ENCODE measurements at places on chromosomes 7 and 10.

GRCh38 chr10:31280972-31281371, 38.0 kb upstream of the ZEB1 start:
- no peaks in the 10 kb centered on the region for H3K27me3 ChIP-seq
- DNase-seq = no peak
- no peak overlapping the region for H3K27ac ChIP-seq
- H3K4me1 ChIP-seq = no peaks in the 10 kb centered on the region
- H3K36me3 ChIP-seq = no peaks in the 10 kb centered on the region
- H3K4me3 ChIP-seq = no peak overlapping the region

DNA sequence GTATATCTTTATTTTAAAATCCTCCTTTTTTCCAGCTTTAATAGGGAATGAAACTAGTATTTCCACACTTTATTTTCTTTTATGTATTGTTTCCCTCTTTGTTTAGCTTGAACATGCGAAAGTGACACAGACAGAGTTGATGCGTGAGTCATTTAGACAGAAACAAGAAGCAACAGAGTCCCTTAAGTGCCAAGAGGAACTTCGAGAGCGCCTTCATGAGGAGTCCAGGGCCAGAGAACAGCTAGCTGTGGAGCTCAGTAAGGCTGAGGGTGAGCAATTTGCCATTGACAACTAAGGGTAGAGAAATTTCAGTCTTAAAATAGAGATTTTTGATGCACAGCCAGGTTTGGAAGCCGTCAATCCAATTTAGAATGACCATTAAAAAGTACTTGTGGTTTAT, 73.1 kb downstream of the CYP51A1 start:
- no peak overlapping the region for H3K4me3 ChIP-seq
- H3K4me1 ChIP-seq = no peaks in the 10 kb centered on the region
- no peaks in the 10 kb centered on the region for H3K36me3 ChIP-seq

GRCh38 chr10:49622426-49623425, 8.9 kb downstream of the CHAT start:
- H3K4me1 ChIP-seq = no peaks in the 10 kb centered on the region
- H3K4me3 ChIP-seq = no peak overlapping the region
- peaks cover 74% of the 10 kb centered on the region for H3K27me3 ChIP-seq
- H3K27ac ChIP-seq = no peak overlapping the region
- no peaks in the 10 kb centered on the region for H3K36me3 ChIP-seq

DNA sequence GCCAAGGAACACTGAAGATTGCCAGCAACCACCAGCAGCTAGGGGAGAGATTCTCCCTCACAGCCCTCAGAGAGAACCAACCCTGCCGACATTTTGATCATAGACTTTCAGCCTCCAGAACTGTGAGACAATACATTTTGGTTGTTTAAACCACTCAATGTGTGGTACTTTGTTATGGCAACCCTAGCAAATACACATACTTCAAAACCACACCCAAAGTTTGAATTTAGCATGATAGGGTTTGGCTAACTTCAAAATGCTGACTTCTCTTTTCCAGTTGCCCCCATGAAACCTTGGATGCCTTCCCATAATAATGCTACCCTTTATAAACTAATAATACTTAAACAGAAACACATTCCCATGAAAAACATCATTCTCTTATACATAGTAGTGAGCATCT, 149.8 kb downstream of the DGKI start:
- H3K36me3 ChIP-seq = no peaks in the 10 kb centered on the region
- no peak overlapping the region for H3K27ac ChIP-seq
- H3K27me3 ChIP-seq = no peaks in the 10 kb centered on the region
- H3K4me1 ChIP-seq = no peaks in the 10 kb centered on the region

DNA sequence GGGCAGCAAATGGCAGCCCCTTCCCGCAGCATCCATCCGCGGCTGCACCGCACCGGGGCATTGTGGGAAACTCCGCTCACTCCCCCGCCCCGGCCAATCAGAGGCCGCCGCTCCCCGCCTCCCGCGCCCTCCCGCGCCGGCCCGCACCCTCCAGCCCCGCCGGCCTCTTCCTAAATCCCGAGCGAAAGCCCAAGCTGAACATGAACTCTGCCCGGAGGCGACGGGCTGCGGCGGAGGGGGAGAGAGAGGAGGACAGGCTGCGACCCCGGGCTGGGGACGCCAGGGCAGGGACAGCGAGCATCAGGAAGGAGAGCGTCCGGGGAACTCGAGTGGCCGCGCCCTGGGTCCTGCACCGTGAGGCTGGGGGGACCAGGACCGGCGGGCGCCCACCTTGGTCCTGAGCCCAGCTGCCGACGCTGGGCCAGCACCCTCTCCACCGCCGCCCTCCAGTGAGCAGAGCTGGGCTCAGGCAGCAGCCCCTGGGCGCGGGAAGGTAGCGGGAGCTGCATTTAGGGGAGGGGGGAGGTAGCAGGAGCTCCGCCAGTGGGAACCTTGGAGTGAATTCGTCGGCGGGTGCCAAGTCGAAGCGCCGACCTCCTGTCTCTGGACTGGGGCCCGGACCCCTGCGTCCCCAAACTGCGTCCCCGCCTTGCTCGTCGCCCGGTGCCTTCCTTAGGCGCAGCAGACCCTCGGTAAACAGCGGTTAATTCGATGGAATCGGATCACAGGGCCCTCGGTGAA, at the start of gene DGKI:
Gene DGKI, minus strand, starts transcription at position 148 of the 741 bp plus-strand sequence.
- H3K27ac ChIP-seq = no peak within 1 kb of the TSS
- no peak for DNase-seq
- H3K27me3 ChIP-seq = peaks cover 58% of the 10 kb centered on the region
- no peaks in the 10 kb centered on the region for H3K36me3 ChIP-seq

DNA sequence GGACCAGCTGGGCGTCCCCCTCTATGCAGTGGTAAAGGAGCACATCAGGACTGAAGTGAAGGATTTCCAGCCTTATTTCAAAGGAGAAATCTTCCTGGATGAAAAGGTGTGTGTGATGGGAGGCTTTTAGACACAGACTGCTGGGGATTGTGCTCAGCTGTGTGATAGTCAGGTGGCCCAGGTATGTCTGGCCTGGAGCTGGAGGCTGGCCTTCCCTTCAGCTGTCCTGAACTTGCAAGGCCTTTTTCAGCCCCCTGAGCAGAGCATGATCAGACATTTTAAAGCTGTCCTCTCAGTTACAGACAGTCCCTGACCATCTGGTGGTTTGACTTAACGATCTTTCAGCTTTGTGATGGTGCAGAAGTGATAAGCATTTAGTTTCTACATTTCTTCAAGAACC, 17.6 kb downstream of the PRXL2A start:
- no peak overlapping the region for H3K4me3 ChIP-seq
- DNase-seq = no peak
- no peaks in the 10 kb centered on the region for H3K27me3 ChIP-seq
- peaks cover 11% of the 10 kb centered on the region for H3K36me3 ChIP-seq

GRCh38 chr7:50155755-50156154, 62.7 kb upstream of the ZPBP start:
- peaks cover 30% of the 10 kb centered on the region for H3K27me3 ChIP-seq
- no peaks in the 10 kb centered on the region for H3K36me3 ChIP-seq
- H3K27ac ChIP-seq = no peak overlapping the region
- no peak overlapping the region for H3K4me3 ChIP-seq
- no peak for DNase-seq

GRCh38 chr7:11212816-11213215, 239.1 kb downstream of the PHF14 start:
- no peaks in the 10 kb centered on the region for H3K27me3 ChIP-seq
- H3K4me3 ChIP-seq = no peak overlapping the region

GRCh38 chr10:96740141-96740540, 19.8 kb upstream of the PIK3AP1 start:
- H3K27me3 ChIP-seq = no peaks in the 10 kb centered on the region
- no peaks in the 10 kb centered on the region for H3K36me3 ChIP-seq
- no peak overlapping the region for H3K27ac ChIP-seq
- no peak for DNase-seq
- H3K4me3 ChIP-seq = no peak overlapping the region

DNA sequence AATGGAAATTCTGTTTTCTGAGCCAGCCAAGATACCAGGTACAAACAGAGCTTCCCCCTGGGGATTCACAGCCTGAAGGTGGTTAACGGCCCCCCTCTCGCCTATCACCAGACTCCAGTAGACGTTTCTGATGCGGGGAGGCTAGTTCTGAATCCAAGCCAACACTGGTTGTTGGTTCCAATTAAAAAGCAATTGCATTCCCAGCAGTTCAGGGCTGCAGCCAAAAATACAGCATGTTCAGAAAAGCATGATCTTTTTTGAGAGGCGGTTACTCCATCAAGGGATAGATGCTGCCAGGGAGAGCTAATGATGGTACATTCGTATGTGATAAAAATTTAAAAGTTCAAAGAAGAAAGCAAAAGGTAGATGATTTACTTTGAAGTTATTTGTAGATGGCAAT, 481.0 kb downstream of the GALNT17 start:
- no peaks in the 10 kb centered on the region for H3K27me3 ChIP-seq
- DNase-seq = no peak
- no peaks in the 10 kb centered on the region for H3K36me3 ChIP-seq
- H3K4me3 ChIP-seq = no peak overlapping the region
- no peaks in the 10 kb centered on the region for H3K4me1 ChIP-seq
- no peak overlapping the region for H3K27ac ChIP-seq

GRCh38 chr7:46385662-46386309, 464.7 kb upstream of the IGFBP3 start:
- peaks cover 28% of the 10 kb centered on the region for H3K4me1 ChIP-seq
- no peaks in the 10 kb centered on the region for H3K36me3 ChIP-seq
- no peak overlapping the region for H3K4me3 ChIP-seq

DNA sequence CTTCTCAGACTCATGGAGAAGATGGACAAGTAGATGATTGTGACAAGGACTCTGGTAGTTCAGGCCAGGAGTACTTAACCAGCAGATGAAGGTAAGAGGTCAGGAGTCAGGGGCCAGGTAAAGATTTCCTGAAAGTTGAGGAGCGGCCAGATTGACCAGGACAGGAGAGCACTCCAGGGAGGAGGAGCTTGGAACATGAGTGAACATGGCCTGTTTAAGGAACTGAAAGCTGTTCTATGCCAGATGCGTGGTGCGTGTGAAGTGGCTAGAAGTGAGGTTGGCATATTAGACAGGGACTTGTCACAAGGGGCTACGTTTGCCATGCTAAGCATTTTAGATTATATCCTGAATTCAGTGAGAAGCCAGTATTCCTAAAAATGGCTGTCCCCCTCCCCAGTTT, 157.2 kb downstream of the WNT2 start:
- no peak overlapping the region for H3K4me3 ChIP-seq
- no peaks in the 10 kb centered on the region for H3K27me3 ChIP-seq
- H3K27ac ChIP-seq = no peak overlapping the region
- H3K36me3 ChIP-seq = no peaks in the 10 kb centered on the region
- no peak for DNase-seq

GRCh38 chr10:93074597-93075368, 1.1 kb downstream of the CYP26A1 start:
- H3K4me3 ChIP-seq = peak overlapping the region; percentile 81
- H3K36me3 ChIP-seq = peaks cover 31% of the 10 kb centered on the region
- no peak overlapping the region for H3K27ac ChIP-seq
- DNase-seq = no peak
- H3K4me1 ChIP-seq = peaks cover under 1% of the 10 kb centered on the region

- no peak for DNase-seq
- no peaks in the 10 kb centered on the region for H3K4me1 ChIP-seq
- H3K36me3 ChIP-seq = peaks cover 7% of the 10 kb centered on the region
- H3K27me3 ChIP-seq = no peaks in the 10 kb centered on the region
- H3K27ac ChIP-seq = no peak overlapping the region
These were observed 7.3 kb downstream of the MMP21 start for GRCh38 chr10:125768219-125768855.

DNA sequence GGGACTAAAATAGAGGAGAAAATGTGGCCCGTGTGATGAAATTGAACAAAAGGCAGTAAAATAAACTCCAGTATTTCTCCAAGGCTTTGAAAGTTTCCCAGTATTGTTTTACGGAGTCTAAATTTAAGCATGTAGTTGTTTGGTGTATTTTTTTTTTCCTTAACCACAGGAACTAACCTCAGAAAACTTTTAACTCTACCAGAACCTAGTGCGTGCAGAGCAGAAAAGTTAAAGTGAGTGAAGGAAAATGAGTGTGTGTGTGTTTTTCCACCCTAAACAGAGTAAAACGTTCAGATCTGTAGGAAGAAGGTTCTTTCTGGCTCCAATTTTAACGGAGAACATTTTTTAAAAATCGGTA, 812 bp downstream of the PROSER2 start:
- peaks cover 55% of the 10 kb centered on the region for H3K4me1 ChIP-seq
- peak overlapping the region; percentile 53 for H3K27ac ChIP-seq
- H3K4me3 ChIP-seq = peak overlapping the region; percentile 83
- no peak for DNase-seq
- H3K36me3 ChIP-seq = peaks cover 35% of the 10 kb centered on the region
- H3K27me3 ChIP-seq = no peaks in the 10 kb centered on the region

- H3K27me3 ChIP-seq = no peaks in the 10 kb centered on the region
- H3K36me3 ChIP-seq = no peaks in the 10 kb centered on the region
- no peak for DNase-seq
- no peak overlapping the region for H3K27ac ChIP-seq
- H3K4me3 ChIP-seq = no peak overlapping the region
These were observed 319.0 kb upstream of the NPSR1 start for GRCh38 chr7:34338961-34339526.

GRCh38 chr10:98790817-98791216, 344.1 kb upstream of the HPS1 start:
- H3K4me3 ChIP-seq = no peak overlapping the region
- no peaks in the 10 kb centered on the region for H3K27me3 ChIP-seq
- no peak overlapping the region for H3K27ac ChIP-seq
- H3K4me1 ChIP-seq = no peaks in the 10 kb centered on the region
- no peaks in the 10 kb centered on the region for H3K36me3 ChIP-seq

DNA sequence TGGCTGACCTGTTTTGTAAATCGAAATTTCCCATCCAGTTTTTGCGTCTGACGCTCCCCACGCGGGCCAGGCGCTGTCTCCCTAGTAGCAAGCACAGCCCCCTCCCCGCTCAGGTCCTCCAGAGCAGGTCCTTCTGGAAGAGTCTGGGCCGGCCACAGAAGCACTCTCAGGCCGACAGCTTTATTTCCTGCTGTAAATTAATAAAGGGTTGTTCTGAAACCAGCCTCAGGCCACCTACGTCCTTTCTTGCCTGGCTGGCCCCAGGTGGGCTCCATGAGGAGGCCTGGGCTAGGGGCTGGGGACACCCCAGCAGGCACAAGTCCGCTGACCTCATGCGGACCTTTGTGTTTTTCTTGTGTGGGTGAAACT, 35.2 kb downstream of the CAMK2B start:
- H3K4me3 ChIP-seq = no peak overlapping the region
- H3K36me3 ChIP-seq = no peaks in the 10 kb centered on the region
- DNase-seq = no peak
- peaks cover 94% of the 10 kb centered on the region for H3K27me3 ChIP-seq
- peaks cover 8% of the 10 kb centered on the region for H3K4me1 ChIP-seq

GRCh38 chr7:151558575-151558974, 38.9 kb upstream of the RHEB start:
- peaks cover 1% of the 10 kb centered on the region for H3K4me1 ChIP-seq
- DNase-seq = no peak
- peaks cover 3% of the 10 kb centered on the region for H3K36me3 ChIP-seq
- no peak overlapping the region for H3K4me3 ChIP-seq

DNA sequence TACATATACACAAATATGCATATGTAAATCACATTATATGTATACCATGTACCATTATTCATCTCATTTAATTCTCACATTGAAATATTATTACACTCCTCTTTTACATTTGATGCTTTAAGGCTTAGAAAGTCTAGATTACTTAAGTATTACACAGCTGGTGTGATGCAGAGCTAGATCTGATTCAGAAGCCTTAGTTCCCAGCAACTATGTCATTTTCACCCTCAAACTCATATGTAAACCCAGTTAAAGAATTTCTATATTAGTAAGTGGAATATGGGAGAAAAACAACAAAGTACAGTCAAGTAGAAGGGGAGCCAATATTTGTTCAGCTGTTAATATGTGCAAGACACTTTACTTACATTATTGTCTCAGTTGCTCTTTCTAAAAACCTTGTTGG, 74.3 kb upstream of the CSTF2T start:
- no peaks in the 10 kb centered on the region for H3K27me3 ChIP-seq
- H3K4me3 ChIP-seq = no peak overlapping the region
- H3K36me3 ChIP-seq = no peaks in the 10 kb centered on the region
- no peaks in the 10 kb centered on the region for H3K4me1 ChIP-seq
